ENCODE measurements at places on chromosomes 2 and 18. TPM values are rescaled to one million over a fixed set of nuclear protein-coding genes. Genes with fewer than 3 reads are reported as not detected.

The ERCC3 gene
- 60.0 TPM for total RNA-seq

The EFR3B gene
- total RNA-seq: 7.2 TPM

DNA sequence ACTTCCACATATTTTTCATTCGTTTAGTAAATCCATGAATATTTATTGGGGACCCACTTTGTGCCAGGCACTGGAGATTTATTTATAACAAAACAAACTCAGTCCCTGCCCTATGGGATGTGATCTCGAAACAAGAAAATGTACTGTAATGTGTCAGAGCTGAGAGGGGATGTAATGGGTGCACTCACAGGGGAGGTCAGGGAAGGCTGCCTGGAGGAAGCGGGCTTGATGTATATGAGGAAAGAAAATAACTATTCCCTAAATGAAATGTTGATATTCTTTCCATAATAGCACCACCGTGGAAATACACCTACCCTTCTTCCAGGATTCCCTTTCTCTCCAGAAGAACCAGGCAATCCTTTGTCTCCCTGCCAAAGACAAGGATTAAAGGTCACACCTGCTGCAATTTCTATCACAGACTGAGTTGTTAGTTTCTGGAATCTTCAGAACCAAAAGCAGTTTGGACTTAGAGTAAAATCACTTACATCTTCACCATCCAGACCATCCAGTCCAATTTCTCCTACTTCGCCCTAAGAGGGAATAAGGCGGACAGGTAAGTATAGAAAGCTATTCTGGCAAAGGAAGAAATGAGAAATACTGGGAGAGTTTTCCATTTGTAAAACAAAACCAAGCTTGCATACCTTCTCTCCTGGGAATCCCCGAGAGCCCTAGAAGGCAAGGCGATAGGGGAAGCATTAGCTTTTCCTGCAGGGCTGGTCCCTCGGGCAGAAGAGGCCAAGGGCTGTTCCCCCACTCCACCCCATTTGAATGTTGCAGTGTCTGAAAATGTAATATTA lies 55.0 kb downstream of the COL6A3 start:
- peaks cover 6% of the 10 kb centered on the region for H3K4me1 ChIP-seq
- H3K27me3 ChIP-seq: no peaks in the 10 kb centered on the region
- no peak overlapping the region for H3K4me3 ChIP-seq
- no peak overlapping the region for H3K27ac ChIP-seq

The CRYBA2 gene
- not detected for total RNA-seq

DNA sequence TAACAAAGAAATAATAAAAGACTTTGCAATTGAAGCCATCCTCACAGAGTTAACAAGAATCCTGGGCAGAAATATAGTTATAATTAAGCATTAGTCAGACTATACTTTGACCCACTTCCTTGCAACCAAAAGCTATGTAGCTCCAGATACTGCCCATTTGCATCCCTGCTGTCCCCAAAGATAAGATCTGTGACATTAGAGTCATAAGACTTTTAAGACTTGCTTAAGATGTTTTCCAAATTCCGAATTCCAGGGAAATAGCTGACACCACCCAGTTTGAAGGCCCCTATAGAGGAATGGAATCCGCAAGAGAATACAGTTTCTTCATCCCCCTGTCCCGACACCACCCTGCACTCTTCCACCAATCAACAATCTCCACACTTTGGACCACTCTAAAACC lies 69.5 kb upstream of the TLK1 start:
- H3K36me3 ChIP-seq: no peaks in the 10 kb centered on the region
- no peaks in the 10 kb centered on the region for H3K27me3 ChIP-seq
- no peak overlapping the region for H3K4me3 ChIP-seq
- H3K4me1 ChIP-seq: no peaks in the 10 kb centered on the region

The DYNAP gene
- 2.3 TPM for total RNA-seq

The STON1 gene
- 5.5 TPM for total RNA-seq

GRCh38 chr2:11344956-11345677 lies 681 bp upstream of the ROCK2 start:
- peak overlapping the region; percentile 17 for H3K27ac ChIP-seq
- peaks cover 6% of the 10 kb centered on the region for H3K4me1 ChIP-seq
- no peak for DNase-seq
- no peaks in the 10 kb centered on the region for H3K27me3 ChIP-seq
- peak overlapping the region; percentile 87 for H3K4me3 ChIP-seq
- no peaks in the 10 kb centered on the region for H3K36me3 ChIP-seq

GRCh38 chr2:67499989-67500388 lies 102.9 kb downstream of the ETAA1 start:
- no peaks in the 10 kb centered on the region for H3K4me1 ChIP-seq
- no peak for DNase-seq
- H3K36me3 ChIP-seq: no peaks in the 10 kb centered on the region
- H3K27ac ChIP-seq: no peak overlapping the region
- no peaks in the 10 kb centered on the region for H3K27me3 ChIP-seq

DNA sequence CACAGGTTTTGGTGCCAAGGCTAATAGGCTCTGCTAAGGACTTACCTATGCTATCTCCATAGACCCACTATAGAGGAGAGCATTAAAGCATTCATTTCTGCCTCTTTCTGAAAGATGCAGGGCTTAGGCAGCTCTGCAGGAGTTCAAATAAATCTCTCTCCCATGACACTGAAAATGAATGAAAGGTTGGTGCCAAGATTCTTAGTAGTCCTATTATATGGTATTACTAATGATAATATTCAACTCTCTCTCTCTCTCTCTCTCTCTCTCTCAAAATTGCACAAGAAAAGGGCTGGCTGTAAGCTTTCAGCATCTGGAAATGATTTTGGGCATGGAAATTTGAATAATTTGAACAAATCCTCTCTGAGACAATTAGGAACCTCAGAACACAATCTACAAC lies 433.7 kb downstream of the MBD2 start:
- no peaks in the 10 kb centered on the region for H3K27me3 ChIP-seq
- no peaks in the 10 kb centered on the region for H3K4me1 ChIP-seq
- H3K36me3 ChIP-seq: no peaks in the 10 kb centered on the region
- H3K27ac ChIP-seq: no peak overlapping the region
- no peak overlapping the region for H3K4me3 ChIP-seq

DNA sequence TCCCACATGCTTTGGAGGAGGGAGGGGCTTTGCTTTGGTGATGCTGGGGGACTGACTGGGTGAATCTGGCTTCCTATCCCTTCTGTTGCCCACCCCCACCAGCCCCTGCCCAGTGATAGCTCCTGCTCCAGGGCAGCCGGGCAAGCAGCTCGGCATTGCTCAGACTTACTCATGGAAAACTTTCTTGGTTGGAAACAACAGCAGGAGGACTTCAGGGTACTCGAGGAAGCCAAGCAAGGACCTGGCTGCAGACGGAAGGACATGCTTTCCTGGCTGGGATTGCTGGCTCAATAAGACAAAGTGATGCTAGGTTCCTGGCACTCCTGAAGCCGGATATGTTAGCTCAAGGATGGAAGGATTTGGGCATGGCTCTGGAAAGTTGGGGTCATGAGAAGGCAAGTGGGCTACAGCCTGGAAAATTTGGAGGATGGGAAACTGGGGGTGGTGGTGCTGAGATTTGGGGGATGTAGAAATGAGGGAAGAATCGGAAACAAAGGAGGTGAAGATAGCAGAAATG lies 3.1 kb downstream of the SPEG start:
- no peak for DNase-seq
- peaks cover 5% of the 10 kb centered on the region for H3K27me3 ChIP-seq
- no peaks in the 10 kb centered on the region for H3K36me3 ChIP-seq
- H3K4me3 ChIP-seq: no peak overlapping the region
- peaks cover 2% of the 10 kb centered on the region for H3K4me1 ChIP-seq

GRCh38 chr2:85694052-85695025 lies at the start of gene GNLY:
Gene GNLY, plus strand, starts transcription at chr2:85694358. Its CDS starts 61 bp downstream, at chr2:85694419.
- no peak within 1 kb of the TSS for H3K27ac ChIP-seq
- no peak for DNase-seq
- no peaks in the 10 kb centered on the region for H3K27me3 ChIP-seq
- H3K4me1 ChIP-seq: no peaks in the 10 kb centered on the region
- no peaks in the 10 kb centered on the region for H3K36me3 ChIP-seq

The THAP4 gene
- 71.4 TPM for total RNA-seq

DNA sequence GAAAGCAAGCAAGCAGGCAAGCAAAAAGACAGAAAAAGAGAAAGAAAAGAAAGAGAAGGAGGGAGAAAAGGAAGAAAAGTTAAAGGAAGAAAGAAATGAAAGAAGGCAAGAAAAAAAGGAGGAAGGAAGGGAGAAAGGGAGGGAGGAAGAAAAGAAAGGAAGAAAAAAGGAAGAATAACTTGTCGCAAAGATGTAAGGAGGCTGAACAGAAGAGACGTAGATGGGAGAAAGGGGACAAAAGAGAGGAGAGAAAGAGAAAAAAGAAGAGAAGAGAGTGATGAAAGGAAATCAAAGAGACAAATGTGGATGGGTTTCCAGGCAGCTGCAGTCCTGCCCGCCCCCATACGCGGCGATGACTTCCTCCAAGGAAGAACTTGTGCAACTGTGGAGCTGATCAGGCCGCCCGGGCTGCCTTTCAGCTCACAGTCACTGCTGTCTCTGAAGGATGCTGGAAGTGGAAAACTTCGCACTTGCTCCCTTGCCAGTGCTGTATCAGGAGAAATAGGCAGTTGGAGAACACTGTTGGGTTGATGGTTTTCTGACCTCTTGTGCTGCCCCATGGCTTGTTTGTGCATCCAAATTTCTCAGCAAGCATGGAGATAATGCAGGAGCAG lies 52.9 kb downstream of the TRIB2 start:
- peaks cover 16% of the 10 kb centered on the region for H3K4me1 ChIP-seq
- DNase-seq: no peak
- H3K27ac ChIP-seq: no peak overlapping the region
- no peak overlapping the region for H3K4me3 ChIP-seq
- peaks cover 2% of the 10 kb centered on the region for H3K36me3 ChIP-seq

DNA sequence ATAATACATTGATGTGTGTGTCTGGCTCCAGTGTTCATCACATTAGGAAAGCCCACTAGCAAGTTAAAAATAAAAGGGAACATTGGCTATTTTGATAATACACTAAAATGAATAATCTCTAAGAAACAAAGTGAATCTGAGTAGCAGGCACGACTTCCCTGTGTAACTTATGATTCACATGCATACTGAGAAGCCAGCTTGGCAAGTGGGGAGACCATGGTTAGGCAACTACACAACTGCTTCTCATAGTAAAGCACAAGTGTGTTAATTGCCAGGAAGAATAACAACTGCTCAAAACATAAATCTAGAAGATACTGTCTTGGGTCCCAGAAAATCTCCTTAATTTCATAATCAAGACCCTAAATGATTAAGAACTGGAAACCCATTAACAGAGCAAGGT lies 4.0 kb downstream of the MYO5B start:
- H3K36me3 ChIP-seq: no peaks in the 10 kb centered on the region
- H3K4me3 ChIP-seq: no peak overlapping the region
- H3K27me3 ChIP-seq: peaks cover 28% of the 10 kb centered on the region
- H3K27ac ChIP-seq: no peak overlapping the region
- H3K4me1 ChIP-seq: no peaks in the 10 kb centered on the region
- no peak for DNase-seq

DNA sequence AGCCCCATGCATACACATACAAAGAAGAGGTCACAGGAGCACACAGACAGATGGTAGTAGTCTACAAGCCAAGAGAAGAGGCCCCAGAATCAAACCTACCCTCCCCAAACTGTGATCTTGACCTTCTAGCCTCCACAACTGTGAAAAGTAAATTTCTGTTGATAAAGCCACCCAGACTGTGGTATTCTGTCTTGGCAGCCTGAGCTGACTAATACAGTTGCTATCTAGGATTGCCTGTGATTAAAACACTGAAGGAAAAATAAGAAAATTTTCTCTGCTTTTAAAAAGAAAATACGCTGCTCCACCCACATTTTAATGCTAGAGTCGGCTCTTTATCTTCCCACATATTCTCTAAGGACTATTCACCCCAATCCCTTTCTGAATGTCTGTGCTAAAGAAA lies 143.7 kb upstream of the TMEM200C start:
- no peaks in the 10 kb centered on the region for H3K27me3 ChIP-seq
- H3K4me1 ChIP-seq: no peaks in the 10 kb centered on the region
- H3K36me3 ChIP-seq: peaks cover 5% of the 10 kb centered on the region
- no peak overlapping the region for H3K27ac ChIP-seq
- no peak for DNase-seq
- H3K4me3 ChIP-seq: no peak overlapping the region

DNA sequence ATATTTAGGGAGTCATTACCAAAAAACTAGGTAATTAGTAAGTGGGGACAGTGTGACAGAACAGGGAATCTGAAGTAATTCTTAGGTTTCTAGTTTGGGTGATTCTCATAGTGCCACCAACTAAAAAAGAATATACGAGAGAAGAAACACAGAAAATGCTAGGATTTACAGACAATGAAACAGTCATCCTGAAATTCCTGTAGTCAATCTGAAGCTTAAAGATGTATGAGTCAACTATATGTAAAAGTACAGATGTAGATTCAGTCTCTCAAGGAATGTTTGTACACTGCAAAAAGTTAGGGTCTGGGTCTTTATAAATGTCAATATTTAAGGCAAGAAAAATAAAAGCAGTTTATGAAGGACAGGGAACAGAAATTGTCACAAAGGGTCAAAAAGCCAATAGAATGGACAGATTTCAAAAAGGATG lies 107.0 kb downstream of the STRN start:
- no peak for DNase-seq
- no peaks in the 10 kb centered on the region for H3K27me3 ChIP-seq
- no peak overlapping the region for H3K27ac ChIP-seq
- no peaks in the 10 kb centered on the region for H3K4me1 ChIP-seq
- H3K36me3 ChIP-seq: peaks cover 18% of the 10 kb centered on the region

GRCh38 chr2:117128461-117128860 lies 686.0 kb upstream of the DDX18 start:
- no peaks in the 10 kb centered on the region for H3K27me3 ChIP-seq
- H3K36me3 ChIP-seq: 0 out of 3 replicates have a peak, but pooled peaks cover 2% of the 10 kb centered on the region

- peak within 1 kb of the TSS; percentile 64 for H3K4me3 ChIP-seq
- no peaks in the 10 kb centered on the region for H3K4me1 ChIP-seq
- no peaks in the 10 kb centered on the region for H3K36me3 ChIP-seq
- peaks cover 11% of the 10 kb centered on the region for H3K27me3 ChIP-seq
- no peak within 1 kb of the TSS for H3K27ac ChIP-seq
Observed at GRCh38 chr2:184598316-184599053, at the start of gene ZNF804A. Gene ZNF804A, plus strand, starts transcription at chr2:184598529. Its CDS starts 431 bp downstream, at chr2:184598960.

DNA sequence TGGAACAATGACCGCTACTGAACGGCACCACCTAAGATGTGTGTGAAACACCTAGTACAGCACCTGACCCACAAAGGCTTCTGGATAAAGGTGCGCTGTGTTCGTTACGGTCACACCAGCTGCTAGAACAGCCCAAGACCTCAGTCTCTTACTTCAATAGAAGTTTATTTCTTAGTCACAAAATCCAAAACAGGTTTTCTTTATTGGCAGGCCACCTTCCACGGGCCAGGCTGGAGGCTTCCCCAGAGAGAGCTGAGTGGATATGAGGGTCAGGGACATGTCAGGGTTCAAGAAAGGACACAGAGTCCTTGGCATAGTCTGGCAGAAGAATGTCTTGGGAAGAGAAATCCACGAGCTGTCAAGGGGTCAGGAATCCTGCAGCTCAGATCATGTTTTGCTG lies 92.2 kb downstream of the COL6A3 start:
- no peaks in the 10 kb centered on the region for H3K4me1 ChIP-seq
- no peaks in the 10 kb centered on the region for H3K36me3 ChIP-seq
- H3K27ac ChIP-seq: no peak overlapping the region
- no peak for DNase-seq

DNA sequence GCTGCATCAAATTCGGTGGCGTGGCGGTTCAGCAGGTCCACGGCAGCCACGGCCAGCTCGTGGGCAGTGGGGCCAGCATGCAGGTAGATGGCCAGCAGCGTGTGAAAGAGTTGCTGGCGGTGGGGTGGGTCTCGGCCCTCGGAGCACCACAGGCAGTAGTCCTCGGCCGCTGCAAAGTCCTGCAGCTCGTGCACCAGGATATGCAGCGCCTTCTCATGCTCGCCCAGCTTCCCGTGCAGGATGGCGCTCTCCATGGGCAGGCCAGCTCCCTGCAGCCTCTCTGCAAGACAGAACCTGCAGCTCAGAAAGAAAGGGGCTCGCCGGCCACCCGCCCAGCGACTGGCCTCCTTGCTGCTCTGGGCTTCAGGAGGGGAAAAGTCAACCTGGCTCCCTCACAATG lies 27.9 kb downstream of the GPR45 start:
- H3K4me1 ChIP-seq: no peaks in the 10 kb centered on the region
- H3K4me3 ChIP-seq: no peak overlapping the region
- no peaks in the 10 kb centered on the region for H3K27me3 ChIP-seq
- H3K36me3 ChIP-seq: peaks cover 35% of the 10 kb centered on the region
- DNase-seq: no peak
